ENCODE measurements at places on chromosomes 16 and 17.

- no peak for DNase-seq
Observed at GRCh38 chr16:11253995-11254912, 1.8 kb downstream of the SOCS1 start.

GRCh38 chr17:13599864-13600263 is 1.9 kb downstream of the HS3ST3A1 start:
- DNase-seq, result no peak

- no peak for DNase-seq
Observed at GRCh38 chr17:78400581-78401240, 22.3 kb downstream of the PGS1 start.

DNA sequence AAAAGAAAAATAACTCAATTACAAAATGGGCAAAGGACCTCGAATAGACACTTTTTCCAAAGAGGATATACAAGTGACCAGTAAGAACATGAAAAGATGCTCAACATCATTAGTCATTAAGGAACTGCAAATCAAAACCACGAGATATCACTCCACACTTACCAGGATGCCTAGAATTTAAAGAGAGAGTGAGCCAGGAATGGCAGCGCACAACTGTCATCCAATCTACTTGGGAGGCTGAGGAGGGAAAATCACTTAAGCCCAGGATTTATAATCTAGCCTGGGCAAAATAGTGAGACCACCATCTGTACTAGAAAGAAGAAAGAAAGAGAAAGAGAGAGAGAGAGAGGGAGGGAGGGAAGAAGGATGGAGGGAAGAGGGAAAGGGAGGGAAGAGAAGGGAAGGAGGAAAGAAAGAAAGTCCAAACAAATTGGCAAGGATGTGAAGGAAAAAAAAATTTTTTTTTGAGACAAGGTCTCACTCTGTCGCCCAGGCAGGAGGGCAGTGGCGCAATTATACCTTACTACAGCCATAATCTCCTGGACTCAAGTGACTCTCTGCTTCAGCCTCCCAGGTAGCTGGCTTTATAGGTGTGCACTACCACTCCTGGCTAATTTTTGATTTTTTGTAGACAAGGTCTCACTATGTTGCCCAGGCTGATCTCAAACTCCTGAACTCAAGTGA is 22.6 kb downstream of the TBX2 start:
- DNase-seq, result no peak

DNA sequence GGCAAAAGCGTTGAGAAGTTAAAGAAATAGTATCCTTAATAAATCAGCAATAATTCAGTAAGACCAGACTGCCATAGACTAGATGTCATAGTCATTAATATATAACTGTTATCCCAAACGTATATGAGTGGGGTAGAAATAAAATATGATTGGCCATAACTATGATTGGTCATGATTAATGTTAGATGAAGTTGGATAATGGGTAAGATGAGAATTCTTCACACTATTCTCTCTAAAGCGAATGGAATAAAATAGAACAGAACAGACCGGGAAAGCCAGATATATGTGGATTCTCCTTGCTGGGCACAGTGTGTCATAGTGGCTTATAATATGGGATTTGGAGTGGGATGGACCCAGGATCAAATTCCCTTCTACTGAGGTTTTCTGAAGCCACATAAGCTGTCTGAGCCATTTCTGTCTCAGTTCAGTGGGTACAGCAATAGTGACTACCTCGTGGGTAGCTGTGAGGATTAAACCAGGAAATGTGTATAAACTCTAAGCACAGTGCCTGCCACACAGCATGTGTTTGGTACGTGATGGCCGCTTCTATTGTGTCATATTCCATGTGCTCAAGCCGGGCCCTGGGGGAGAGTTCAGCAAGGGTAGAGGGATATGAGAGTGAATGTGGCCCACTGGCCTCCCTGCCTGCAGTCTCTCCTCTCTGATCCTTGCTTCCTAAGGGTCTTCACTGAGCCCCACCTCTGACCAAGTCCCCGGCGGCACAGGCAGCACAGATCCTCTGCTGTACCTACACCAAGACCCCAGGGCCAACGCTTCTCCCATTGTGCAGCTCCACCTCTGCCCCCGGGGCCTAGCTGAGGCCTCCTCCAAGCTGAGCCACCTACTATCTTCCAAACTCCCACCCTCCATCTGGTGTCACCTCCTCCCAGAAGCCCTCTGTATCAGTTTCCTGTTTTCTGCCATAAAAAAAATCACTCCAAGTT is 3.7 kb downstream of the CETP start:
- DNase-seq, result no peak

- DNase-seq, result no peak
Observed at GRCh38 chr17:964876-965275, 14.7 kb downstream of the NXN start.

DNA sequence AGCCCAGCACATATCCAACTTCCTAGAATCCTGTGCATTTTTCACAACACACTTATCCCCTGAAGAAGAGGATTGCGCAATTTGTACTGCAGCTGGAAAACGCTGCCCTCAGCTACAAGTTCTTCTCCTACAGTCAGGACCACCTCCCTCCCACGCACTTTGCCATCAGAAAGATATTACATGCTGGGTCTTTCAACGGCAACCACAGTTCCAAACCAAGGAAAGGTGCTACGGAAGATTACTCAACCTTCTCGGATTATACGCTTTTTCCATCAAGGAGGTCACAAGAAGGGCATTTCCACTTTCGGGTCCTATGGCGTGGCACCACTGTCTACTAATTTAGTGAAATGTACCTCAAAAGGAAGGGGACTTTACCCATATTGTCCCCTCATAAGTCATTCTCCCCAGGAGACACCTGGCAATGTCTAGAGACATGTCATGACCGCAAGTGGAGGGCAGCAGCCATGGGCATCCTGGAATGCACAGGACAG is 35.2 kb downstream of the USP7 start:
- DNase-seq, result no peak

- DNase-seq, result no peak
Observed at GRCh38 chr17:1890758-1891450, 61.1 kb downstream of the RPA1 start.

GRCh38 chr16:30409125-30410060 is 2.0 kb downstream of the ZNF771 start:
- DNase-seq, result peak; percentile 88

DNA sequence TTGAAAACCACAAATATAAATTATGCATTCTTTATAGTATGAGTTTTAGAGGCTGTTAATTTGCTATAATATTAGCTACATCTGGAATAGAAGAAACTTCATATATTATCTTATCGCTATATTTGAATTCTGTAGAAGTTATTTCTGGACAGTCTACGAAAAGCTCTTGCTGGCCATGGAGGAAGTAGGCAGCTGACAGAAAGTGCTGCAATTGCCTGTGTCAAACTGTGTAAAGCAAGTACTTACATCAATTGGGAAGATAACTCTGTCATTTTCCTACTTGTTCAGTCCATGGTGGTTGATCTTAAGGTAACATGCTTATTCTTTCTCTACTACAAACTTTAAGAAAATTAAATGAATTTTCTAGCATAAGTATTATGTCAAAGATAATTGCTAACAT is 96.8 kb downstream of the OMG start:
- no peak for DNase-seq

DNA sequence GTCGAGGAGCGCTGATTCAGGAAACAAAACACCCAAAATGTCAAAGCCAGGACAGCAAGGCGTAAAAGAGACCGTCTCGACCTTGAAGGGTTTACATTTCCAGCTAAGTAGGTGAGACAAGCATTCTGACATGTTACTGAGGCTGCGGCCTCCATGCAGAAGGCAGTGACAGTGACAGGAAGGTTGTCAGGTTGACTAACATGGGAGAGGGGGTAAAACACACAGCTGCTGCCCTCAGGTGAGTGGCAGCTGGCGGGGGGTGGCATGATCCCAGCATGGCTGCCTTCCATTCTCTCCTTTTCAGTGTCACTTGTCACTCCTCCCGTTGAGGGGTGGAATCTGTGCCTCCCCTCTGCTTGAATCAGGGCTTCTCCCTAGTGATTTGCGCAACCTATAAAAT is 31.9 kb upstream of the CRHR1 start:
- no peak for DNase-seq

DNA sequence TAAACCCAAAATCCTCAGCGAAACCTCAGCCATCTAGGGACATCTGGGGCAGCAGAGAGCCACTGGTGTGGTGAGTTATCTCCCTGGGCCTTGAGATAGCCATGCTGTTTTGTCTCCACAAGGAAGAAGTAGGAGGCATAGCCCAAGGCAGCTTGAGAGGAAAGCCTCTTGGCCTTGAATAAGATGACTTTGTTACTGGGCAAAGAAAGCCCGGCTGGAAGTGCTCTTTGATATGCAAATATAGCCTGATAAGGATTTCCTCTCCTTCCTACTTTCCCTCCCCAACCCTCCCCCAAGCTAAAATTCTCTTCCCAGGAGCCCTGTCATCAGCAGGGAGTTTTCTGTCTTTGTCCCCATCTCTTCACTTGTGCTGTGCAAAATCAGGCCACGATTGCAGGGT is 694.4 kb downstream of the MAF start:
- DNase-seq, result no peak

DNA sequence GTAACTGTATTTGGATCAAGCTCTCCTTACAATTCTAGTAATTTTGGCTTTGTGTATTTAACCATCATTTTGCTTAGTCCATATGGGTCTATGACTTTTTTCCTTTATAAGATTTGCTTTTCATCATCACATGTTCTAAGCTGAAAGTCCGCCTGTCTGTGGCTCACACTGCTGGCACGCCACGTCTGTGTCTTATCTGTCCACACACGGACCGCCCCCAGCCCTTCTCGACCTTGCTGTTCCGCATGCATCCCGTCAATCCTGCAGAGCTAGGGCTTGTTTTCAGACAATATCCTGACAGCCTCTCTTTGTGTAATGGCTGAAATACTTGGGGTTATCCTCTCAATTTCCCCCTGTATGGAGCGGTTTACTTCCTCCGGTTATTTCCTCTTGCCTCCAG is 8.4 kb upstream of the ALDH3A1 start:
- no peak for DNase-seq

DNA sequence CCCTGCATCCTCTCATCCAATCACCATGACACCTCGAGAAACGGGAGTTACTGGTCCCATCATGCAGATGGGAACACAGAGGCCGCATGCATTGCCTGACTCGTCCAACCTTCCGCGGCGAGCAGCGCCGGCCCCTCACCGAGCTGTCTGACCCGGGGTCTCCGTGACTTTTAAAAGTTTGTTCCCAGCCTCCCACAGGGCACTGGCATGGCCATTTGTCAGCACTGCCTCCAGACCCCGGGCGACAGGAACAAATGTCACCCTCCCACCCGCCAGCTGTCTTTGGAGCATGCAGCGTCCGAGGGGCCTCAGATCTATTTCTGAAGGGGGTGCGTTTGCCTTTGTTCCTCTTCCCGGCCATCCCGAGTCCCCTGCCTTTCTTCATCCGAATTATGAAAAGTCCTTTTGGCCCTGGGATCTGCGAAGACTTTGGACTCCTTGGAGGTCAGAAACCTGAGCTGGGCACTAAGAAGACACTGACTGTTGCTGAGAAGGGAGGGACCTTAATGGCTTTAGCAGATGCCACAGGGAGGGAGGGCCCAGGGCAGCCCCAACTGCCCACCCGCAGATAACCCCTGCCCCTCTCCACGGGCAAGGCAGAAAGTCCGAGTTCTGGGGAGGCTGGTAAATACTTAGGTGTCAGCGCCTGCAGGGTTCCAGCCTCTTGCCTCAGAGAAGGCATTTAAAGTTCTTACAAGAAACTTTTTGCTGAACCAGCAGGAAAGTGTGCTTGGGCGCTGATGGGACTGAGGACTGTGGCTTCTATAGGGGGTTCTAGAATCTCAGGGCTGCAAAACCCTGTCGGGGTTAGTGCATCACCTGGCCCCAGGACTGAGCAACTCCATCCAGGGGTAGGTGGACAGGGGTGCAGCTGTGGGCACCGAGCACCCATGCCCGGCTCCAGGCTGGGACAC is 348.1 kb downstream of the FOXL1 start:
- DNase-seq, result no peak

GRCh38 chr17:74430706-74431567 is 951 bp upstream of the GPRC5C start:
- peak; percentile 62 for DNase-seq

DNA sequence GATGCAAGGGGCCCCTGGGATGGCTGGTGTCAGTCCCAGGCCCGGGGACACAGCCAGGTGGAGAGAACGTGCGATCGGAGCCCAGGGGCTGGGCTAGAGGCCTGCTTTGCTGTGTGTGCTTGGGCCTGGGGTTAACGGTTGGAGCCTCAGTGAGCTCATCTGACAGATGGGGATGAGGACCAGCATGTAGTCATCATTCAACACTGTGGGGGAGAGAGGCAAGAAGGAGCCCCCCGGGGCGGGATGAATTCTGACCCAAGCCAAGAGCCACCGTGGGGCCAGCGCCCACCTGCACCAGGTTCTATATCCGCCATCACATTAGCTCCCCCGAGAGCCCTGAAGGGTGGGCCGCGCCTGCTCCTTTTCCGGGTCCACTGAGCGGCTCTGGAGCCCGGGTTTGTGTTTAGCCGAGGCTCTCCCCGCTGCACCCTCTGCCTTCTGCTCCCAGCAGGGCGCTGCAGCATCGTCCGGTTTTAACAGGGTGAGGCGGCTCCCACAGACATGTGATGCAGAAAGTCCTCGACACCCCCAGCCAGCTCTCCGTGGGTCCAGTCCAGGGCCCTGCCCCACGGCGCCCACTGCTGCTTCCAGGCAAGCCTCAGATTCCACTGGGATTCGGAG is 365.7 kb downstream of the SEC14L1 start:
- DNase-seq, result no peak

GRCh38 chr16:4360538-4361021 is 9.5 kb upstream of the PAM16 start:
- DNase-seq, result no peak

DNA sequence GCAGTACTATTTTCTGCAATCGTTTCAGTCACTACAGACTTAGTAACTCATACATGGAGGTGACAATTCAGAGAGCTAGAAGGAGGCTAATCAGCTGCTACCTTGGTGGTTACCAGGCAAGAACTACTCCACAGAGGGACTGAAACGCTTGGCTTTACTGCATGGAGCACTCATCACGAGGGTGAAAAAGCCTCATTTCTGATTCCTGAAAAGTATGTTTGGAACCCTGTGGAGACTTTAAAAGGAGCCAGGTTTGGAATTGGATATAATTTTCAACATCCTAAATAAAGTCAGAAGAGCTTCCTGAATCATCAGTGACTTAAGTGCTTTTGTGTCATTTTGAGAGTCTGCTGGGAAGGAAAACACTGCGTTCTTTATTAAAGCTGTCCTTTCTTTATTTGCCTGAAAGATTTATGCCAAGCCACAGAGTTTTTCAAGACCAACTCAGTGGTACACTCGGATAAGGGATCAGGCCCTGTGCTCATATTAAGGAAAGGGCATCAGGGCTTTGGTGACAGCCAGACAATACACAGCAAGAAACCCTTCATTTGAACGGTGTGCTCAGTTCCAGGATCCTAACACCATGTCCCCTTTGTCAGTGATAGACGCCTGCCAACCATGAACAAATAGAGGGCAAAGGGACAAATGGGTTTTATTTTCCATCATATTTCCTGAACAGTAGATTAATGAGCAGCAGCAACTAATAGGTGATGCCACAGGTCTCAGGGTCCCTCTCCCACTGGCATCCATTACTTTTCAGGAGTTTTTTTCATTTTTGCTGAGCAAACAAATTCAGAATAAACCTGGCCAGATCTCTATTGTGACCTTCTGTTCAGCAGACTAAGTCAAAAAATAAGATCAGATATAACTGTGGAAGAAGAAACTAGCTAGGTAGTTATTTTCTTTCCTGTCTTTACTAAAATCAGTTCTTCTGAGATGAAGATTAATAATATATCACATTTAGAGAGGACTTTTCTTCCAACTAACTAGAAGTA is 80.5 kb upstream of the CLEC18B start:
- peak; percentile 16 for DNase-seq

- DNase-seq, result no peak
Observed at GRCh38 chr16:75745823-75746222, 19.5 kb upstream of the CPHXL start.

Data from hippocampal formation (tissue), 2 donors.